ENCODE measurements at places on chromosomes 3 and 15. TPM values are rescaled to one million over a fixed set of nuclear protein-coding genes. Genes with fewer than 3 reads are reported as not detected.

KBTBD13 gene
- total RNA-seq: not detected

CLDN1 gene
- 0.19 TPM for total RNA-seq

SPATA12 gene
- total RNA-seq: not detected

PIERCE2 gene
- not detected for total RNA-seq

CNTN4 gene
- not detected for total RNA-seq

CTXN2 gene
- total RNA-seq: not detected

PRRT3 gene
- 9.4 TPM for total RNA-seq

C3orf20 gene
- total RNA-seq: not detected

GOLGA6L7 gene
- total RNA-seq: not detected

DCLK3 gene
- total RNA-seq: not detected

RARRES1 gene
- total RNA-seq: not detected

ERC2 gene
- total RNA-seq: not detected

PARP14 gene
- 42.2 TPM for total RNA-seq

ARL8B gene
- total RNA-seq: 65.0 TPM

ENTPD3 gene
- total RNA-seq: not detected

MYLK gene
- total RNA-seq: not detected

CEMIP gene
- not detected for total RNA-seq

AADAC gene
- total RNA-seq: not detected

SI gene
- not detected for total RNA-seq

GHSR gene
- total RNA-seq: not detected

DNAJC17 gene
- 48.1 TPM for total RNA-seq

CFAP92 gene
- 0.06 TPM for total RNA-seq

GPR160 gene
- total RNA-seq: 4.2 TPM

PLSCR1 gene
- 28.8 TPM for total RNA-seq

CYP19A1 gene
- not detected for total RNA-seq

GRAMD1C gene
- 0.21 TPM for total RNA-seq

ATP13A4 gene
- total RNA-seq: 2.1 TPM

RGMA gene
- not detected for total RNA-seq
